ENCODE measurements at places on chromosomes 5 and 9. TPM values are rescaled to one million over a fixed set of nuclear protein-coding genes. Genes with fewer than 3 reads are reported as not detected.

- no peaks in the 10 kb centered on the region for H3K36me3 ChIP-seq
- H3K27ac ChIP-seq = no peak overlapping the region
Measured at GRCh38 chr5:33370466-33370859, 70.3 kb upstream of the TARS1 start.

- H3K36me3 ChIP-seq = no peaks in the 10 kb centered on the region
- peaks cover 4% of the 10 kb centered on the region for H3K27me3 ChIP-seq
- no peak overlapping the region for H3K27ac ChIP-seq
Measured at GRCh38 chr5:62263401-62263800, 42.6 kb upstream of the KIF2A start.

- no peak for DNase-seq
- no peak overlapping the region for H3K4me3 ChIP-seq
- no peak overlapping the region for H3K27ac ChIP-seq
Measured at GRCh38 chr5:36638056-36638455, 31.6 kb downstream of the SLC1A3 start.

- H3K4me3 ChIP-seq = no peak overlapping the region
- H3K4me1 ChIP-seq = no peaks in the 10 kb centered on the region
- no peak for DNase-seq
- no peaks in the 10 kb centered on the region for H3K27me3 ChIP-seq
- H3K27ac ChIP-seq = no peak overlapping the region
Measured at GRCh38 chr9:130234340-130235260, 31.0 kb upstream of the HMCN2 start.

DNA sequence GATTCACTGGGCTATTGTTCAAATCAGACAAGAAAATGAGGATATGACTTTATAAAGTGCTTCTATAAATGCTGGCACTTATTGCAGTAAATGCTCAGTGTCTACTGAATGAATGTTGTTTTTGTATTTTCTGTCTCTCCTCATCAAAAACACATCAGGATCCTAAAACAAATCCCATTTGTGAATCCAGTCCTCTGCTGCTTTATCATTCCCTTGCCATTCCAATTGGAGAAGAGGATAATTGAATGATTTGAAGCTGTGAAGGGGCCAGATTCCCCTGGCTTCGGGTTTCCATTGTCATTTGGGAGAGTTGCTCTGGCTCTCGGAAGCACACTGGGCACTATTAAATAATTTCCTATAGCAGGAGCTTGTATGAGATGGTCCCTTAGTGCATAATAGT is 666.8 kb downstream of the ACTL7B start:
- H3K27ac ChIP-seq = no peak overlapping the region
- H3K4me1 ChIP-seq = no peaks in the 10 kb centered on the region
- H3K4me3 ChIP-seq = no peak overlapping the region
- DNase-seq = no peak

GRCh38 chr9:33468215-33468730 is 5.5 kb downstream of the NOL6 start:
- H3K27ac ChIP-seq = no peak overlapping the region
- peaks cover 6% of the 10 kb centered on the region for H3K4me1 ChIP-seq
- H3K36me3 ChIP-seq = peaks cover 18% of the 10 kb centered on the region
- no peak for DNase-seq
- no peaks in the 10 kb centered on the region for H3K27me3 ChIP-seq
- H3K4me3 ChIP-seq = no peak overlapping the region

- no peaks in the 10 kb centered on the region for H3K4me1 ChIP-seq
- no peak overlapping the region for H3K27ac ChIP-seq
- DNase-seq = no peak
- H3K4me3 ChIP-seq = no peak overlapping the region
Measured at GRCh38 chr9:134032456-134033222, 7.4 kb downstream of the BRD3OS start.

- no peak for DNase-seq
- H3K4me1 ChIP-seq = no peaks in the 10 kb centered on the region
- H3K36me3 ChIP-seq = no peaks in the 10 kb centered on the region
- no peaks in the 10 kb centered on the region for H3K27me3 ChIP-seq
- no peak overlapping the region for H3K4me3 ChIP-seq
Measured at GRCh38 chr5:71573591-71573990, 13.5 kb upstream of the MCCC2 start.

- no peak overlapping the region for H3K4me3 ChIP-seq
- H3K36me3 ChIP-seq = no peaks in the 10 kb centered on the region
- H3K27me3 ChIP-seq = no peaks in the 10 kb centered on the region
- no peak overlapping the region for H3K27ac ChIP-seq
Measured at GRCh38 chr5:102582696-102583095, 83.9 kb upstream of the SLCO6A1 start.

- H3K27me3 ChIP-seq = no peaks in the 10 kb centered on the region
- H3K4me3 ChIP-seq = no peak overlapping the region
Measured at GRCh38 chr9:135827866-135828580, 79.3 kb downstream of the CAMSAP1 start.

GRCh38 chr5:95358848-95359247 is 32.3 kb upstream of the FAM81B start:
- no peak for DNase-seq
- H3K36me3 ChIP-seq = no peaks in the 10 kb centered on the region
- no peak overlapping the region for H3K27ac ChIP-seq
- no peak overlapping the region for H3K4me3 ChIP-seq

DNA sequence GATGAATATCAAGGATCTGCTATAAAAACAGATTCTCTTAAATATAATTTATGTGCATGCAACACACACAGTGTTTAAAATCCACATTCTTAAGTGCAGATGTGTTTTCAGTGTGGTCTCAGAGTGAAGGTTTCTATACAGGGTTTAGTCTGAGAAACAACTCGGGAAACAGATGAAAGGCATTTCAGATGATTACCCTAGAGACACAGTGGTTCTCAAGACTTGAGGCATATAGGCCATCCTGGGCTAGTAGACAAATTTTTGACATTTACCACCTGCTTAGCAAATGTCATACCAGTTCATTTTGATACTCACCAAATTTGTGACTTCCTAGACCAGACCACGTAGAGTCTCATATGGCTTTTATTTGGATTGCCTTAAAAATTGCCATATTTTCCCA is 216.5 kb downstream of the ARL15 start:
- no peak for DNase-seq
- H3K4me1 ChIP-seq = no peaks in the 10 kb centered on the region
- no peaks in the 10 kb centered on the region for H3K27me3 ChIP-seq
- no peak overlapping the region for H3K4me3 ChIP-seq
- no peak overlapping the region for H3K27ac ChIP-seq

DNA sequence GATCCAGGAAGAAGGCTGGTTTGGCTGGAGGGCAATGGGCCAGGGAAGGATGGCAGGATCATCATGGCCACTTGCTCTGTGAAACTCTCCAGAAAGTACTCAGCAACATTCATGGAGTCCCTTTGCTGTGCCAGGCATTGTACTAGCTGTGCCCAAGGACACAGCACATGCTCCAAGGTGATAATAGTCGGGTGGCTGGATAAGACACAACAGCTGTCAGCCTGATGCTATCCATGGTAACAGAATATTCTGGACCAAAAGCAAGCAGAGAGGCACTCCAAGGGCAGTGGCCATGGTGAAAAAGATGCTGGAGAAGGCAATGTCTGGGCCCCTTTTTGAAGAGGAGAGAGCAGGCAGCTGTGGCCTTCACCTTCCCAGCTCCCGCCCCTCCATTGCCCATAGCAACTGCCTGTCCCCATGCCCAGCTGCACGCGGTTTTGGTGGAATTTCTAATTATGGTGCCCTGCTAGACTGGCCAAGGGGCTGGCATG is 113.8 kb upstream of the CPEB4 start:
- no peaks in the 10 kb centered on the region for H3K36me3 ChIP-seq
- H3K4me3 ChIP-seq = no peak overlapping the region

- H3K27ac ChIP-seq = no peak overlapping the region
- H3K4me1 ChIP-seq = no peaks in the 10 kb centered on the region
- H3K27me3 ChIP-seq = no peaks in the 10 kb centered on the region
- no peak overlapping the region for H3K4me3 ChIP-seq
Measured at GRCh38 chr5:34411470-34412346, 244.4 kb upstream of the RAI14 start.

GRCh38 chr5:177470759-177471536 is 2.5 kb downstream of the DBN1 start:
- no peak overlapping the region for H3K4me3 ChIP-seq
- H3K27me3 ChIP-seq = no peaks in the 10 kb centered on the region
- no peak overlapping the region for H3K27ac ChIP-seq
- no peak for DNase-seq
- peaks cover 34% of the 10 kb centered on the region for H3K4me1 ChIP-seq

Gene SIT1
- not detected for total RNA-seq

Gene FAM81B
- total RNA-seq = not detected

Gene INSL6
- total RNA-seq = not detected

Gene CRHBP
- total RNA-seq = 0.10 TPM

Gene EGR1
- total RNA-seq = 12.0 TPM

Gene CCDC171
- total RNA-seq = 1.5 TPM

Gene PCDHB5
- 0.08 TPM for total RNA-seq

Measured in Panc1 (cell line).